Activated T-cell treated with anti-CD3 and anti-CD28 coated beads, Interleukin-2, amount 50 U/mL, for 1 hour (primary cell): ENCODE measurements at places on chromosomes 6 and 20.

DNA sequence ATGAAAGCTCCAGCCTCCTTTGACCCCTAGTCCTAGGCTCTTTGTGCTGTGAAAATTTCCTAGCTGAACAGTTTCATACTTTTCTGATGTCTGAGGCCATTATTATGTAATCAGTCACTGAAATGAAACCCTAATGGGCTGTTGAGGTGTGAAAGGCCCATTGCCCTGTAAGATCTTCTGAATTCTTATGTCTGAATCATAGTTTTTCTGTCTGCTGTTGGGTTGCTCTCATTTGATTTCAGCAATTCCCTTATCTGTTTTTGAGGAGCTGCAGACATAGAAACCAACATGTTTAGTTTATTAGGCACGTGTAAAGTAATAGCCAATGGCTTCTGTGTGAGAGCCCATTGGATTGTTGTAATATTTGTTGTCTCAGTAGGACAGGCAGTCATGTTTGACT is 118.1 kb downstream of the EYA4 start:
- no peak for DNase-seq

DNA sequence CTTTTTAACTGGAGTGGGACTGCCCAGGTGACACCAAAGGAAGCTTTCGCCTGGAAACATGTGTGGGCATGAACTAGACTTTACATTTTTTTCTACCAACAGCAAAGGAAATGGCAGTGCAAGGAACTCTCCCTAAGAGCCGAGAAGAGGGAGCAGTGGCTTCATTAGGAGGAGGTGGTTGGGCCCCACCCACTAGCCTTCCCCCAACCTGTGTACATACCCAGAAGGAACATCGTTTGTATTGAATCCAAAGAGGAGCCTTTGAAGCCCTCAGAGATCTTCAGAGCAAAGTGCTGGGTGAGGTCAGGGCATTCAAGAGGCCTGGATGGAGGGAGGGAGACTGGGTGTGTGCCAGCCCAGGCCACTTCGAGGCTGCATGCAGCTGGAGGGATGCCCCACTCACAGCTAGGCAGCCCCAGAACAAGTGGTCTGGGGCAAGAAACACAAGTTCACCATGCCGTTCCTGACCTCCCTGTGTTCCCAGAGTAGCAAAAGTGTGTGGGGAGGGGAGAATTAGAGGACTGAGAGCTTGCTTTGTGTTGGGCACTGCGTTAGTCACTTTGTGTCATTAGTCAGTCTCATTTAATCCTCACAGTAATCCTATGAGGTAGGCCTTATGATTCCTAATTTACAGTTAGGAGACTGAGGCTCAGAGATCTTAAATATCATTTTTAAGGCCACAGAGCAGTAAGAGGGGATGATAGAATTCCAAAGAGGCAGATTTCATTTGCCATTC is 191.6 kb upstream of the SUPT3H start:
- no peak for DNase-seq

GRCh38 chr6:89050155-89050554 is 30.4 kb upstream of the PNRC1 start:
- no peak for DNase-seq

- no peak for DNase-seq
These were observed 163.3 kb downstream of the VEGFA start for GRCh38 chr6:43933148-43933885.

GRCh38 chr20:22985239-22985778 is 49.8 kb upstream of the SSTR4 start:
- no peak for DNase-seq

DNA sequence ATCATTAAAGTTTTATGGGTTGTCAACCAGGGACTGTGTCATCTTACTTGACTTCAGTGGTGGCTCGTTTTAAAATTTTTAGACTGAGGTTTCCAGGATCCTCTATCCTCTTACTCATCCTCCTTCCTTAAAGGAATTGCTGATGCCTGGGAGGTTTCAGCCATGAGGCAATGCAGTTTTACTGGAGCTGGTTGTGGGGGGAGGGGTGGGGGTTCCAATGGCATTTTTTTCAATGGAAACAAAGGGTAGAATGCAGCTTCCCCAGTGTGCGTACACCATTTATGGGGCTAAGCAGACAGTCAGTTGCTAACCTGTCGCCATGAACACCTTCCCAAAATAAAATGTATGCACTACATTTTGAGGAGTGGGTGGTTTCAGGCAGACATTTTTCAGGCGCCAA is 88.0 kb downstream of the METTL24 start:
- no peak for DNase-seq

DNA sequence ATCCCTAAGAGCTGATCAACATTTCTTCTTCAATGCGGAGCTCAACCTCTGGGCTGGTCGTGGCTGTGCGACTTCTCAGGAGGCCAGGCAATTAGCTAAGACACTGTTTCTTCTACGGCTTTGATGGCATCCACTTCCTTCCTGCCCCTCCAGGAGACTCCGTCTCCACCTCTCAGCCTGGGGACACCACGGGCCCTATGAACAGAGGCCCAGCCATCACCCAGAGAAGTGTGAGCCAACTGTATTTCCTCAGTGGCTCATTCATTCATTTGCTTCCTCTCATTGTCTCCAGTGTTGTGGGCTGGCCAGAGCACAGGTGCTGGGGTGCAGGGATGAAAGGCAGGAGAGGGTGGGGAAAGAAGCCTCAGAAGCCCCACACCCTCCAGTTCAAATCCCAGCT is 51.8 kb upstream of the APCDD1L start:
- DNase-seq: no peak

DNA sequence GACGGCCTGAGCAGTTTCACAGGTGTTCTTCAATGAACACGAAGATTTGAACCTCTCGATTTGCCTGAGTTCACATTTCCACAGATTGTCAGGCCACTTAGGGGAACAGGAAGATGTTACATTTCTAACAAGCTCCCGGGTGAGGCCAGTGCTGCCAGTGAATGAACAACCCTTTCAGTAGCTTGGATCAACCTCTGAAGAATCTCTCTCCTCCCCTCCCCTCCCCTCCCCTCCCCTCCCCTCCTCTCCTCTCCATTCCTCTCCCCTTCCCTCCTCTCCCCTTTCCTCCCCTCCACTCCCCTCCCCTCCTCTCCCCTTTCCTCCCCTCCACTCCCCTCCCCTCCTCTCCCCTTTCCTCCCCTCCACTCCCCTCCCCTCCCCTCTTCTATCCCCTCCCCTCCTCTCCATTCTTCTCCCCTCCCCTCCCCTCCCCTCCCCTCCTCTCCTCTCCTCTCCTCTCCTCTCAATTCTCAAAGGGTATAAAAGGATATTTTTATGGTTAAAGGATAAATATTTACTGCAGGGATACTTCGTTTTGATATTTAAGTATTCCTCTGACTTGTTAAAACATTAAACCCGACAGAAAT is 114.1 kb upstream of the INSM1 start:
- no peak for DNase-seq

- DNase-seq: no peak
These were observed 39.6 kb downstream of the VEGFA start for GRCh38 chr6:43809417-43810305.

GRCh38 chr6:130600880-130601341 is 226.3 kb upstream of the SMLR1 start:
- no peak for DNase-seq

DNA sequence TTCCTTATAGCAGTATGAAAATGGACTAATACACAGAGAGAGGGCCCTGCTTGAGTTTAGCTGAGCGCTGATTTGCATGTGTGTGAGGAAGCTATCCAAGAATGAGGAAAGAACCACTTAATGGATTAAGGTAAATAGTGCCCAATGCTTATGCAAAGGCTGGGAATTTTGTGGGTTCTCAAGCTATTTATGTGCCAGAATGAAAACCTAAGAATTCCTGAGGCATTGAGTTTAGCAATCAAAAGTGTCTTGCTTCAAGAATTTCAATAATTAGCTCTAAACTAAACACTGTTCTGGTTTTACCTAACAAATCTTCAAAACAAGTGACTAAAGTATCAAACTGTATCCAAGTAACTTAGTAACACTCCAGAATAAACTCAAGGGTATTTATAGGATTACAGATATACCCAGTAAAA is 7.0 kb upstream of the OR14J1 start:
- no peak for DNase-seq

- DNase-seq: no peak
These were observed 272.5 kb upstream of the SGK1 start for GRCh38 chr6:134590449-134590848.

GRCh38 chr6:17653198-17653882 is 53.2 kb downstream of the FAM8A1 start:
- DNase-seq: no peak

- DNase-seq: no peak
These were observed 640 bp downstream of the LRRN4 start for GRCh38 chr20:6053064-6053775.

DNA sequence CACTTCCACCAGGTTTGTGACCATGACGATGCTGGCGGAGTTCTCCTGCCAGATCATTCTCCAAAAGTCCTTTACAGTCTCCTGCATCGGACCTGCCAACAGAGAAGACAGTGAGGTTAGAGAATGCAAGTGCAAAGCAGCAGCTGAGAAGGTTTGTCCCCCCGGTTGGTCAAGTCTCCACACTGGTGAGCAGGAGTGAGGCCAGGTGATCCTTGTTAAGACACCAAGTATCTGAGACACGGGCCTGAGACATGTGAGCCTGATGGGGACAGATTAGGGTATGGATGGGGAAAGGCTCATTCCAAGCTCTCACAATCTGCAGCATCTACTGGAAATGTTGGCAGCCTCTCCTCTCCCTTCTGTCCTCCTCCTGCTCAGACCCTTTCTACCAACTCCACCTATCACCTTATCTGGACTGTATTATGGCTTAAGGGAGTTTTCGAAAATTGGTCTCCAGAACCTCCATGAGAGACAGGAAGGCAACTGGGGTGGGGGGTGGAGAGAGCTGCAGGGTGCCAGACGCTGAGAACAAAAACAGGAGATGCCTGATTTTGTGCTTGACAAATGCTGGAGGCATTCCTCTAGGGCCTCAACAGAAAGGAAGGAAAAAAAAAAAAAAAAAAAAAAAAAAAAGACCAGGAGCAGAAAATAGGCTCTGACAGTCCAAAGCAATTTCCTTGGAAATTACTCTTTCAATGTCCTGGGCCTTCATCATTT is 500.4 kb upstream of the CHD6 start:
- DNase-seq: no peak

GRCh38 chr6:2783188-2783963 is 18.2 kb downstream of the WRNIP1 start:
- DNase-seq: no peak

DNA sequence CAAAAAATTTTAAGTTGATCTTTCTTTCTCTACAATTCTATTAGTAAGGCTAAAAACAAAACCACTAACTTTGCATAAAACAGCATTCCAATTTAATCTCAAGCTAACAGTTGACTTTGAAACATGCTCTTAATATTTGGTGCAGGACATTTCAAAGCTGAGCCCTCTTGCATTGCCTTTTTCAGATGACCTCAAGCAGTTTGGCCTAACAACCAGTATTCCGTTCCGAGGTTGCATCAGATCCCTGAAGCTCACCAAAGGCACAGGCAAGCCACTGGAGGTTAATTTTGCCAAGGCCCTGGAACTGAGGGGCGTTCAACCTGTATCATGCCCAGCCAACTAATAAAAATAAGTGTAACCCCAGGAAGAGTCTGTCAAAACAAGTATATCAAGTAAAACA is 194.0 kb downstream of the ARHGAP18 start:
- no peak for DNase-seq

- DNase-seq: no peak
These were observed 43.8 kb downstream of the ARFGEF2 start for GRCh38 chr20:48965189-48965910.

- DNase-seq: no peak
These were observed 43.6 kb downstream of the HACE1 start for GRCh38 chr6:104816125-104816524.
